ENCODE measurements at places on chromosomes 3 and 15.

- DNase-seq, result no peak
Observed at GRCh38 chr3:178562947-178563232, 26.7 kb downstream of the KCNMB2 start.

DNA sequence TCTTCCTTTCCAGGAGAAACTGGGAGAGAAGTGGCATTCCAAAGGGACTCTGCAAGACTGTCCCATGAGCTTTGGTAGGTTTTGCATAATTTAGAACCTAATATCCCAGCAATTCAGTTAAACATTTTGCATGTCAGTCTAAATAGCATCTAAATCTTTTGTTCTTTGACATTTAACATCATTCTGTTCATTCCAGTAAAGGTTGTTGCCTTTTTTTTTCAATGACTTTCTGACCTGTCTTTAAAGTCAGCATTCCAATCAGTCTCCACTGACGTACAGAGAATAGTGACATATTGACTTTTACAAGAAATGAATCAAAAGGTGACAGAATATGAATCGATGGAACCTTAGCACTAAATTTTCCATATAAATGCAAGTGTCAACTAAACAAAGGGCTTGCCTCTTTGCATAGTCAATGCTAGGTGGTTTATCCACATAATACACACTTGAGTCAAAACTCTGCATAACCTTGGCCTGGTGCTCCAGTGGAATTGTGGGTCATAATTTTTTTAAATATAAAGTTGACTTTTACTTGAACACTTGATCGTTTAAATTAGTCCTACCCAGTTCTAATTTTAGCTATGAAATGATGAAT is 370.1 kb downstream of the CNTN6 start:
- no peak for DNase-seq

GRCh38 chr3:113269661-113270060 is 58.3 kb downstream of the BOC start:
- no peak for DNase-seq

GRCh38 chr3:143035466-143036211 is 34.3 kb downstream of the U2SURP start:
- no peak for DNase-seq

- DNase-seq, result no peak
Observed at GRCh38 chr15:85597155-85597815, 197.4 kb downstream of the KLHL25 start.

DNA sequence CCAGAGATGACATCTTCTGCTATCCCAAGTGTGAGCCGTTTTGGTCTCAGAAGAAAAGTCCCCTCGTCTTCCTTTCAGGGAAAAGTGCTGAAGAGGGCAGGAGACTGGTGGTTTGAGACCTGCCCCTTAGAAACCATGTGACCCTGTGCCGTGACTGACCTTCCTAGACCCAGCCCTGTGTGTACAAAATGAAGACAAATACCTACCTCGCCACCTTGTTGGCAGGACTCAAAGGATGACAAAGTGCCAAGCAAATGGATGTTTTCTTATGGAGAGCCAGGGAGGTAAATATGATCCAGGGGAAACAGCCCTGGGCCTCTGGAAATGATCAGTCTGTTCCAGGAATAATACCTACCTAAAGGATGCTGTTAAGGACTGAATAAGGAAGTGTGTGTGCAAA is 41.3 kb downstream of the FAM174B start:
- DNase-seq, result no peak

- DNase-seq, result peak; percentile 84
Observed at GRCh38 chr3:124774327-124774718, 44.1 kb downstream of the UMPS start.

DNA sequence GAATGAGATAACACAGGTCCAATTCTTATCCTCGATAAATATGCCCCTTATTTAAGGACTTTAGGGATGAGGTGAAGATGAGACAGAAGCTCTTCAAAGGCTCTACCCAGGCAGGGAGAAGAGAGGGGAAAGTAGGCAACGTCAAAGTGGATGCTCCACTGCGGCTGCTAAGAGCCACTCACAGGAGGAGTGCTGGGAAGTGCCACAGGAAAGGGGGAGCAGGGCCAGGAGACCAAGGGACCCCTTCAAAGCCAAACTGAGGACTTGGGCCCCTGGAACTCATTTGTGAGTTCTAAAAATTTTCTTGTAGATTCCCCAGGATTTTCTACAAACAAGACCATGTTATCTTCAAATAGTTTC is 47.3 kb upstream of the ATG7 start:
- no peak for DNase-seq

- no peak for DNase-seq
Observed at GRCh38 chr3:88773766-88774165, 333.7 kb upstream of the EPHA3 start.

DNA sequence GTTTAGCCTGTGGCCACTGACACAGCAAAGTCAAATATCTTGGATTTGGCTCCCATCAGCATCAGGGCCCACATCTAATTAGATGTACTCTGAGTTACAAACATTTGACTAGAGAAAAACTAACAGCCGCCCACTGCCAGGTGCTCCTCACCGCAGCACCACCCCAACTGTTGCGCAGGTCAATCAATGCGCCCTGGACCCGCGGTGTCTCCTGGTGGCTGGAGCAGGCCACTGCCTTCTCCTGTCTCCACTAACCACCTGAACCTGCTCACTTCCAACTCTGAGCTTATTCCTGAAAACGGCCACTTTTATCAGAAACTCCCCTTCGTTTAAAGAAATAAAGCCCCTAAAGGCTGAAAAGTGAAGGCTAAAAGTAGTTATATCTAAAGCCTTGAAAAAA is 4.3 kb downstream of the RIOX2 start:
- no peak for DNase-seq

- no peak for DNase-seq
Observed at GRCh38 chr3:98003306-98003969, 31.2 kb upstream of the RIOX2 start.

GRCh38 chr3:186949281-186949982 is 19.1 kb downstream of the ST6GAL1 start:
- no peak for DNase-seq

DNA sequence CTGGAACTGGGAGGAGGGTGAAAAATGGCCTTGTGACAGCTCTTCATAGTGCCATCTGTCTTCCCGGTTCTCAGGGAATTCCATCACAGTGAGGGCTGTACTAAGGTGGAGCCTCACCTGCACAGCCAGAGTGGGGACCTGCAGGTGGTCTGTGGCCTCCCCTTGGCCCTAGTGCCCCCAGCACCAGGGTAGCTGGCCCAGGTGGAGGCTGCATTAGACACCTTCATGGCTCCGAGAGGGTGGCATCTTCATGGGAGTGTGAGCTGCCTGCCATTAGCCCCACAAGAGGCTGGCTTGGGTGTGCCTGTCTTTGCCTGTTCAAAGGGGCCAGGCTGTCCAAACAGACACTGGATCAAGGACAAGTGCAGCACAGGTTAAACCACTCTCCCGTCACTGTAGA is 95.5 kb upstream of the PRR23E start:
- DNase-seq, result no peak

DNA sequence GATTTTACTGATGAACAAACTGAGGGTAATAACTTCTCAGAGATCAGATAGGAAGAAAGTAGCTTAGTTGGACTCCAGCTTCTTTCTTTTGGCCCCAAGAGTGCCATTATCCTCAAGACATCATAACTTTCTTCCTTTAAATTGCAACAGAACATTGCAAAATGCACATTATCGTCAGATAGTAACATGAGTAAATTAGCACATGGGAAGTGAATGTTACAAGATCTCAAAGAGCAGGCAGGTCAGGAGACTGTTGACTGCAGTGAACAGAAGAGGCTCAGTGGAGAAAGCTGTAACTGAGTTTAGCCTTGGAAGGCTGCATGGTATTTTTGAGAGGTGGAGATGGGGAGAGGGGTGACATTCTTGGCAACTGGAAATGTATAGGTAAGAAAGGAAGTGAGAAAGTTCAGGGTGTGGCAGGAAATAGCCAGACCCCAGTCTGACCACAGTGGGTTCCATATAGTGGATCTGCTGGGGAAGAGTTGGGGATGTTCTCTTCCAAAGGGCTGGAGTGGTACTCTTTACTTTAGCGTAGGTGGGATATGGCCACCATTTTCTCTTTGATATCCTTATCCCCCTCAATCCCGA is 307.7 kb downstream of the RPLP1 start:
- no peak for DNase-seq

DNA sequence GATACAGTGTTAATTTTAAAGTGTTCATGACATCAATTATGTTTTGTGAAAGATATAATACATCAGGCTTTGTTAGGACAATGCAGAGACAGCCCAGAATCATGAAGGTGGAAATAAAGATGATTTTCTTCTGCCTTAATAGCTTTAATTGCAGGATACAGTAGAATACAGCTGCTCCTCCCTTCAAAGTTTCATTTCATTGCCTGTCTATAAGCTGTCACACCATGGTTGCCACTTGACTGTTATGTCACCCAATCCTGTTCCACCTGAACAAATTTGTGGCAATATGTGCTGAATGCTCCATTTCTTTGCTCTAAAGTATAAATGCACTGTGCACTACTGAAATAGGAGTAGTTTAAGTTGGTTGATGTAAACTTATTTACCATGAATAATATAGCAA is 537.8 kb upstream of the ROBO2 start:
- no peak for DNase-seq

DNA sequence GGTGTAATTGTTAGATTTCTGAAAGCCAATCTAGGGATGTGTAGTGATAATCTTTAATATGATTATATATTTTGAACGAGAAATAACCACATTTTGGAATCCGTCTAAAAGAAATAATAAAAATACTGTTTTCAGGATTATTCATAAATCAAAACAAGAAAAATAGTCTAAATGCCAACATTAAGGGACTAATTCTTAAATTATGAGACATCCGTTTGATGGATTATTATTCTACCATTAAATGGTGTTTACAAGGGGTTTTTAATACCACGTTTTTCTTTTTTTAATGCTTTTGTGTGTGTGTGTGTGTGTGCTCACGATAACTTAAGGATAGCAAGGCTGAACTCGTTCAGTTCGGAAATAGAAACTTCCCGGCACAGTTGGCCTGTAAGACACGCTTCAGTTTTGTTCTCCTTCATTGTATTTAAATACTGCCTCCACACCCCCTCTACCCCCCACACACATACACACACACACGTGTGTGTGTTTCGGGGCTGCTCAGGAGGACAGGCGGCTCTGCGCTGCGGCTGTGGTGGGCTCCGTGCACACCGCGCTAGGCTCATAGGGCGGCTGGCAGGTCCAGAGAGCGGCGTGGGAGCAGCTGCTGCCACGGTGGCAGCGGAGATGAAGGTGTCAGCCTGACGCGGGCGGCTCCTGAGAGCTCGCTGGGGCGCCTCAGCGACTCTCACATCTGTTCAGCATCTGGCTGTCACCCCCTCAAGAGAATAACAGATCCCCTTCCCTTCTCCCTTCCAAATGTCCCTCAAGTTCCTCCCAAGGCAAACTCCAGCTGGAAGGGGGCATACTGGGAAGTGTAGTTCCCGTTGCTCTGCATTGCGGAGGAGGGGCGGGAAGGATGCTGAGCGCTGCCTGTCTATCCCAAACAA is 23.0 kb upstream of the ANP32A start:
- no peak for DNase-seq

- no peak for DNase-seq
Observed at GRCh38 chr15:89404023-89404422, 69.4 kb upstream of the POLG start.

- peak; percentile 62 for DNase-seq
Observed at GRCh38 chr3:13484851-13485590, 4.9 kb downstream of the HDAC11 start.

DNA sequence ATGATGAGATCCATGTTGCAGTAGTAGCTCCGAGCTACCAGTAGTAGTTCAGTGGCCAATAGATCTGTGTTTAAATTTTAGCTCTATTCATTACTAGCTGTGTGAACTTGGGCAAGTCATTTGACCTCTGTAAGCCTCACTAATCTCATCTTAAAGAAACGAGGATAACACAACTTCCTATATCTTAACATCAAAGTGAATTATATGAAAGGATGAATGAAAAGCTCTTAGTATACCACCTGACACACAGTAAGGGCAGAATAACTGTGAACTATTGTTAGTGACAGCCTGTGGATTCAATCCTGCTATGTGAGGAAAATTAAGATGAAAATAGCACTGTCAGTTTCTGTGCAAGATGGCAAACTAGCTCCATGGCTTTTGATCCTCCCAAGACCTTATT is 114.5 kb upstream of the PHLDB2 start:
- DNase-seq, result no peak
